ENCODE measurements at places on chromosomes 11 and 22.

DNA sequence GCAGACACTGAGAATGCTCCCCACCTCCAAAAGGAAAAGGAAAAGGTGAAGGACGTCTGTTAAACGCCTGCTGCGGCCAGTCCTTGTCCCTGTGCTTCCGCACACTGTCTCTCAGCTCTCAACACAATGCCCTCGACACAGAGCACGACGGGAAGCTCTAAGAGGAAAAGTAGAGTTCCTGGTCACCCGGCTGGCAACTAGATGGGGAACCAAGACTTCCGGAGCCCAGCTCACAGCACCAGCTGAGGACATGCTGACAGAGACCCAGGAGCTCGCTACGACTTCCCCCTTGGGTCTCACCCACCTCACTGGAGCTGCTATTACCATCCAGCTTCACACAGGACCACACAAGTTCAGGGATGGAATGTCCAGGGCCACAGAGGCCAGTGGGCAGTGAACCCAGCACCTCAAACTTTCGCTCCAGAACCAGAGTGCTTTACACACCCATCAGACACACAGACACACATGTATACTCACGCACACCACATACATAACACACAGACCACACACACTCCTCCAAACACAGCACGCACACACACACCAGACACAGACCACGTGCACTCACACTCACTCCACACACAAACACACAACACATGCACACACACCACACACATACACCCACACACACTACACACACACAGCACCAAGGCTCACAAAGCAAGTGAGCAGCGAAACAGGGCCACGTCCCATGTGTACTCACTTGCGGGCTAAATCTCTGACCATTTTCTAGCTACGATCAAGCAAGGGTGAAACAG, 9.6 kb downstream of the SULT4A1 start:
- DNase-seq = no peak

GRCh38 chr22:42285604-42286003, 15.2 kb upstream of the TCF20 start:
- DNase-seq = no peak

GRCh38 chr11:130827451-130828377, 88.6 kb downstream of the SNX19 start:
- DNase-seq = peak; percentile 92

DNA sequence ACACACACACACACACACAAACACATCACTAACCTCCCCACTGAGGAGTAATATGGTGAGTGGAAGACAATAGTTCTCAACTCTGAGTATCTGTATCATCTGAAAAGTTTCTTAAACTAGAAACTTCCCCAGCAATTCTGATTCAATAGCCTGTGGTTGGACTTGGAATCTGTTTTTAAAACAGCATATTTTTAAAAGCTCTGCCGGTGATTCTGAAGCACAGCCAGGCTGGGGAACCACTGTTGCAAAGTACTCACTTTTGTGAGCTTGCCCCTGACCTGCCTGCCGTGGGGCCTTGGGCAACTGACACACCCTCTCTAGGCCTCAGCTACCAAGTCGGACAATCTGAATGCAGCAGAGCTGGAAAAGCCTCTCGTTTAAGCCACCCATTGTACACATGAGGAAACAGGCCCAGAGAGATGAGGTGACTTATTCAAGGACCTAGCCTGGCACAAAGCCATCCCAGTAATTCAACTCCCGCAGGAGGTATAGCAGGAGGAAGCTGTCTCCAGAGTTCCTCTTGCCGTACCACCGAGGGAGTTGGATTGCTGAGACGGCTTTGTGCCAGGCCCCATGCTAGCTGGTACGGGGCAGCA, 8.9 kb downstream of the SLC15A3 start:
- peak; percentile 39 for DNase-seq

DNA sequence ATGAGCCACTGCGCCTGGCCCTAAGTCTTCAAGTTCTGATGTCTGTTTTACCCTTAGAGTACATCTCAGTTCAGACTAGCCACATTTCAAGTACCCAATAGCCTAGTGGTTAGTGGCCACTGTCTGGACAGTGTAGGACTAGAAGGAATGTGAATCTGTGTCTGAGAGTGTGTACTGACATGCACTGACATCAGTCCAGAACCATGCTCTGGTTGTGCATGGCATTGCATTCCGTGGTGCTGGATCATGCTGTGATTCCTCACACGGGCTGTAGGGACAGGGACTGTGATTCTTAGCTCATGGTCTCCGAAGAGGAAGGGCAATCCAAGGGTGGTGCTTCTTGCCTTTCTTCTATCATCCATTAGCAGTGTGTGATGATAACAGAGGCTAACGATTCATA, 41.1 kb downstream of the AMOTL1 start:
- DNase-seq = peak; percentile 46

GRCh38 chr11:69697861-69698260, 6.0 kb downstream of the FGF19 start:
- no peak for DNase-seq

DNA sequence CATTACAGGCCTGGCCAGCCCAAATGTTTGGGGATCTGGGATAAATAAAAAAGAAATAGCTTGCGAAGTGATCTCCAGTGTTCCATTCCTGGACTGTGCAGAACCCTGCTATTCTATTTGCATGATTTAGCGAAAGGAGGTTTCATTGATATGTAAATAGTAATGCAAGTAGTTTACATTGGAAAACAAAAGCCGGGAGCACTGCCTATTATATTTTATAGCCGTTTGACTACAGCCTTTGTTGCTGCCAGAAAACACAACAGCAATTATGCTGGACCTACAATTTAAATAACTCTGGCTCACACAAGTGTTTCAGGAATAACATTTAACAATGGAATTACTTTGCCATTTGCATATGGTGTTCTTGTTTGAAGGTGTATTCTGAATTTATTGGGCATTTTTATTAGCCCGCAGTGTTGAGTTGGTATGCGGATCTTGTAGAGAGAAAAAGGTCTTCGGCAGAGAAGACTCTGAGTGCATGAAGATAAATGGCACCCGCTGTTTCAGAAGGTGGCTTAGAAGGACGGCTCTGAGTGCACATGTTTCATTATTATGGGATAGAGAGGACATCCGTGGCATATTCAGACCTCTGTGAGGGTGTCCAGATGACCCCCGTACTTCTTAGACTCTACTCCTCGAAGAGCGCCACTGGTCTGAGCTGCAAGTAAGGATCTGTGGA, 315.0 kb downstream of the BRD1 start:
- DNase-seq = no peak

- DNase-seq = peak; percentile 90
Observed at GRCh38 chr22:28116219-28116673, 197.2 kb upstream of the PITPNB start.

GRCh38 chr11:10208131-10208575, 85.9 kb downstream of the SBF2 start:
- peak; percentile 78 for DNase-seq

DNA sequence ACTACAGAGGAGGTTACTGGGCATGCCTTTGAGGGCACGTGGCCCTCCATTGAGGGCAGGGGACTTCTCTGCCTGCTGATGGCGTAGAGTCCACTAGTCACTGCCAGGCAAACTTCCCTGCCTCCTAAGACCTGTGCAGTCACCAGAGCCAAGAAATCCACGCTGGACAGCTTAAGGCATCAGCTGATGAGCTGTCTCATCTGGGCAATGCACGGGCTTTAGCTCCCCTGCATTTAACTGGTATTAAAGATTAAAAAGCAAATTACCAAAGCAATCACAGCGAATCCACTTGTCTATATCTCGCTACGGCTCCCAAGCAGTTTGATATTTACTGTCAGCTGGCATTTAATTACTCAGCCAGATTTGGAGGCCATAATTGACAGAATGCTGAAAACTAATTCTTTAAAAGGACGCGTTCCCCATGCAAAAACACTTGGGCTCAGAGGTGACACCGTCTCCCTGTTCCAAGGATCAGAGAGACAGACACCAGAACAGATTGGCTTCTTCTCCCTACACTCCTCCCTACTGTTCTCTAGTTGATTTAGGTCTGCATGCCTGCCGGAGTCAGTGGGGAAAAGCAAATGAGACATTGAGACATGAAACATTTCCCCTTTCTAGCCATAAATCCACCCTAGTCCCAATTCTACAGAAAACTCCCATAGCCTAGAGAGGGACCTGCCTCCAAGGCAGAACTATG, 68.5 kb downstream of the SPATA19 start:
- no peak for DNase-seq

- peak; percentile 62 for DNase-seq
Observed at GRCh38 chr11:74321487-74322188, 10.2 kb upstream of the P4HA3 start.

DNA sequence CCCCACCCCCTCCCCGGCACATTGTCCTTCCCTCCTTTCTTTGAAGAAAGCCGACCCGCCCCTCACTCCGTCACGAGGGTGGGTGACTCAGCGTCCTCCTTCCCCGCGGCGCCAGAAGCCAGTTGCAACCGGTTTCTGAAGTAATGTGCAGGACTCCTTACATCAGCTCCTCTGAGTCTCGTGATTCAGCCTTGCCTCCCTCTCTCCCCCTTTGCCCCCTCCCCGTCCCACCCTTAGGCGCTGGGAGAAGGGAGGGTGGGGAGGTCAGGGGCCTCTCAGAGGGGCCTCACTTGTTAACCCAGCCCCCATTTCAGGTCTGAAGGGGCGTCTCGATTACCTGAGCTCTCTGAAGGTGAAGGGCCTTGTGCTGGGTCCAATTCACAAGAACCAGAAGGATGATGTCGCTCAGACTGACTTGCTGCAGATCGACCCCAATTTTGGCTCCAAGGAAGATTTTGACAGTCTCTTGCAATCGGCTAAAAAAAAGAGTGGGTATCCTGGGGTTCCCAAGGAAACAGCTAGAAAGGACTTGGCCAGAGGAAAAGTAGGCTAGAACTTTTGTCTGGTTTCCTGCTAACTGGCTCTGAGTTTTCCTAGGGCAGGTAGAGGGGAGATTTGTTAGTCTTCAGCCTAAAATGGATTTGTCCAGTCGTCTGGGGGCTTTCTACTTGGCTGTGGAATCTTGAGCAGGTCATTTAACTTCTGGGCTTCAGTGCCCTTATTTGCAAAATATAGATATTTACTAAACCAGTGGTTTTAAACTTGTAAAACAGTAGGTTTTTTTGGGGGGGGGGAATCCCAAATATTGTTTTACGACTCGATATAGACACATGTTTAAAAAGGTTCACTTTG, 1.1 kb downstream of the SLC3A2 start:
- peak; percentile 99 for DNase-seq

GRCh38 chr22:24420977-24421343, 6.4 kb upstream of the ADORA2A start:
- DNase-seq = no peak

DNA sequence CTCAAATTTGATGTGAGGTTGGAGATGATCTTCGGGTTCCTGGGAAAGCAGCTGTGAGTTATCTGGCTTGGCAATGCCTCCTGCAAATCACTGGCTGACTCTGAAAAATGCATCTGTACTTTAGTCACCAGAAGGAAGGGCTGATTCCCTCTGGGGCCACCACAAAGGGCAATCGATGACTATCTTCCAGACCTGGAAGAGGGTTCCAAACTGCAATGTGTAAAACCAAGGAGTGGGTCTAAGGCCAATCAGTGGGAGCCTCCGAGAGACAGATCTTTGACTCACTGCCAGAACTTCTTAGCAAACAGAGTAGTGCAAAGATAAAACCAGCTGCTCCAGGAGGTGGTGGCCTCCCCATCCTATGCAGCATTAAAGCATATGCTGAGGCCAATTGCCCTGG, 29.1 kb upstream of the PAK1 start:
- peak; percentile 35 for DNase-seq

- peak; percentile 95 for DNase-seq
Observed at GRCh38 chr11:9219572-9219971, 45.6 kb downstream of the DENND5A start.

DNA sequence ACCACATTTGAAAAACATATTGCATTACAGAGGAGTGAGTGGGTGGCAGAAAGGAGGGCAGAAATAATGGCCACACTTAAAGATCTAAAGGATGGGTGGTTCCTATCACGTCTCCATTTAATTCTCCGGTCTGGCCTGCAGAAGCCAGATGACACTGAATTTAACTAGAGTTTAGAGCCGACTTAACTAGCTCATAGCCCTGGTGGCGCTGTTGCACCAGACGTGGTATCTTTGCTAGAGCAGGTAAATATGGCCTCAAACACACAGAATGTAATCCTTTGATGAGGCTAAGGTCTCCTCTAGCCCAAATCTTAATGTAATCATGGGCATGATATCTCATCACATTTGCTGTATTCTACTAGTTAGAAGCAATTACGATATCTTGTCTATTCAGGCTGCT, 51.5 kb upstream of the GAL start:
- DNase-seq = peak; percentile 61

GRCh38 chr11:99584830-99585229, 564.1 kb downstream of the CNTN5 start:
- peak; percentile 25 for DNase-seq

- DNase-seq = no peak
Observed at GRCh38 chr11:20197881-20198280, 37.6 kb upstream of the DBX1 start.

- DNase-seq = no peak
Observed at GRCh38 chr22:35443790-35444684, 44.1 kb downstream of the MCM5 start.

DNA sequence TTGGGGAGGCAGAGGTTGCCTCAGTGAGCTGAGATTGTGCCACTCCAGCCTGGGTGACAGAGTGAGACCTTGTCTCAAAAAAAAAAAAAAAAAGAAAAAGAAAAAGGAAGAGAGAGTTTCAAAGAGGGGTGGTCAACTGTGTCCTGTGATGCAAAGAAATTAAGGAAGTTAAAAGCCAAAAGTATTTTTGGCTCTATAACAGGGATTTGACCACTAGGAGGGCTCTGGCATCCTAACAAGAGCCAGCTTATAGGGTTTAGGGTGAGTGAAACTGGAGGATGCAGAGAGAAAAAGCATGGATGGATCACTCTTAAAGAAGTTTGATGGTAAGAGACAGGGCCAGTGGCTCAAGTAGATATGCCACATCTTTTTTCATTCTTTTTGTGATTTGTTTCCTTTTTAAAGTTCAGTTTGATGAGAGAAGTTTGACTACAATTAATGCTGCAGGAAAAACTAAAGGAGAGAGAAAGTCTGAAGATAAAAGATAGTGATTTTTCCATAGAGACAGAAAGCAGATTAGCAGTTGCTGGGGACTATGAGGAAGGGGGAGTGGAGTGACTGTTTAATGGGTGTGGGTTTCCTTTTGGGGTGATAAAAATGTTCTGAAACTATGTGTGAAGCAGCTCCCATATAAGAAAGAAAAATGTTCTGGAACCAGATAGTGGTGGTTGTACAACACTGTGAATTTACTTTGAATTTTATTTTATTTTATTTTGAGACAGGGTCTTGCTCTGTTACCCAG, 11.1 kb upstream of the MICAL2 start:
- DNase-seq = no peak

DNA sequence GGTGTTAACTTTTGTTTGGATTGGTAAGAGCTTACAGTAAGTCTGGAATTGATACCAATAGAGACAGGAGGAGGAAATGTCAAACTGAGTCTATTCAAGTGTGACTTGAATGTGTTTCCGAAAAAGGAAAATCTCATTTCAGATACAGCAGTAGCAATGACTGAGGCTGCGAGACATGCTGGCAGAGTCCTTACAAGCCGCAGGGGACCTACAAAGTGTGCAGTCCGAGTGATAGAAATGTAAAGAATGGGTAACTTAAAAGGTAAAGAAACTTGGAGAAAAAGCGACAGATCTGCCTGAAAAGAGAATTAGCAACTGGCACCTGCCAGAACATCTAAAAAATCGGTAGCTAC, 444 bp downstream of the CWF19L2 start:
- DNase-seq = peak; percentile 32

GRCh38 chr22:38309614-38310517, 7.4 kb downstream of the CSNK1E start:
- DNase-seq = no peak

GRCh38 chr22:43592476-43592875, 180.7 kb downstream of the MPPED1 start:
- no peak for DNase-seq
